ENCODE measurements at places on chromosomes 1 and 21.

GRCh38 chr1:154851392-154852177, 18.5 kb downstream of the KCNN3 start:
- no peak for DNase-seq

DNA sequence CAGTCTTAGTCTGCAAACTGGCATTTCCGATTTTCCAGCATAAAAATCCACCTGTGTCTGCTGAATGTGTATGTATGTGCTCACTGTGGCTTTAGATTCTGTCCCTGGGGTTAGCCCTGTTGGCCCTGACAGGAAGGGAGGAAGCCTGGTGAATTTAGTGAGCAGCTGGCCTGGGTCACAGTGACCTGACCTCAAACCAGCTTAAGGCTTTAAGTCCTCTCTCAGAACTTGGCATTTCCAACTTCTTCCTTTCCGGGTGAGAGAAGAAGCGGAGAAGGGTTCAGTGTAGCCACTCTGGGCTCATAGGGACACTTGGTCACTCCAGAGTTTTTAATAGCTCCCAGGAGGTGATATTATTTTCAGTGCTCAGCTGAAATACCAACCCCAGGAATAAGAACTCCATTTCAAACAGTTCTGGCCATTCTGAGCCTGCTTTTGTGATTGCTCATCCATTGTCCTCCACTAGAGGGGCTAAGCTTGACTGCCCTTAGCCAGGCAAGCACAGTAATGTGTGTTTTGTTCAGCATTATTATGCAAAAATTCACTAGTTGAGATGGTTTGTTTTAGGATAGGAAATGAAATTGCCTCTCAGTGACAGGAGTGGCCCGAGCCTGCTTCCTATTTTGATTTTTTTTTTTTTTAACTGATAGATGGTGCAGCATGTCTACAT, 2.5 kb upstream of the OLFML3 start:
- peak; percentile 45 for DNase-seq

DNA sequence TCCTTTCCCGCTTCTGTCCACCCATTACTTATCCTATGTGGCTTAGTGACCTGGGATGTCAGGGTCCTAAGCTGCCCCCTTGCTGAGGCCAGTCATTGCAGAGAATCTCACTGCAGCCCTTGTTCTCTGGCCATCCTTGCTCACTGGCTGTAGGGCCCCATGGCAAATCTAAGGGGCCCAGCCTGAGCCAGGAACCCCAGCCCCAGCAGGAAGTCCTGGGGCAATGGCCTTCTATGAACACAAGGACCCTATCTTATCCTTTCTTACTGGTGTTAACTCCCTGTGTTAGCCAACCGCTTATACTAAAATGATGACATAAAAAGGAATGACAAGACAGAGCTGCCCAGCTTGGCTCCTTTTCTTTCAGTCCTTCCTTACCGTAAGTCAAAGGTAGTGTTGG, 29.9 kb downstream of the DHCR24 start:
- DNase-seq = no peak

DNA sequence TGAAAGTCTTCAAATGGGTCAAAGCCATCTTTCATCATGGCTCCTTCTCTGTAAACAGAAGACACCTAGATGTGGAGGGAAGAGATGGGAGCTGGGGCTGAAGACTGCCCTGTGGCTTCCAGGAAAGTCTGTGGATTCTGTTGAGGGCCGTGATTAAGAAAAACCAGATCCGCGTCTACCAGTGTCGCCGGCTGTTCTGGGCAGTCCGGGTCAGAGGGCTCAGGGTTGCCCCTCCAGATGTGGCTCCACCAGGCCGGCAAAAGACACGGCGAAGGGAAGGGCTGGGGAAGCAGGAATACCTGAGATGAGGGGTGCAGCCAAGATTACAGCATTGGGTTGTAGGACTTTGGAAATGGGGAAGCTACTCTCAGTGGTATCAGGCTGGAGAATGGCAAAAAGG, 162.6 kb downstream of the RHOU start:
- no peak for DNase-seq

- DNase-seq = no peak
Measured at GRCh38 chr1:25245809-25246599, 1.2 kb downstream of the RSRP1 start.

DNA sequence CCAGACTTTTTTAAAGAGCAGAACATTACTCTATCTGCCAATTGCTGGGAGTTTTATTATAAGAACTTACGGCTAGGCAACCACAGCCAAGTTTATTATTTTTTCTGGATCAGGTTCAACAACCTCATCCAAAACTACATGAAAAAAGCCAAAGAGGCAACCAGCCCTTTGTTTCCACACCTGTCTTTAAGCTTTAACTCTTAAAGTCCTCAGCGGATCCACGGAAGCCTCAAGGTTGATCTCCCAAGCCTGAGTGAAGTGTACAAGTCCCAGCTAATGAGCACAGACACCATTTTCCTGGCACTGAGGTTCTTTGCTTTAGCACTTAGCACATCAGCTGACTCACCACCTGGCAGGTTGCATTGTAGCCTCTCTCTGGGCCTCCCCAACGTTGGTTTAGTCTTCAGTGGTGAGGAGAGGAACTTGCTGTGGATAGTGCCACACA, 143.1 kb downstream of the TGFBR3 start:
- no peak for DNase-seq

DNA sequence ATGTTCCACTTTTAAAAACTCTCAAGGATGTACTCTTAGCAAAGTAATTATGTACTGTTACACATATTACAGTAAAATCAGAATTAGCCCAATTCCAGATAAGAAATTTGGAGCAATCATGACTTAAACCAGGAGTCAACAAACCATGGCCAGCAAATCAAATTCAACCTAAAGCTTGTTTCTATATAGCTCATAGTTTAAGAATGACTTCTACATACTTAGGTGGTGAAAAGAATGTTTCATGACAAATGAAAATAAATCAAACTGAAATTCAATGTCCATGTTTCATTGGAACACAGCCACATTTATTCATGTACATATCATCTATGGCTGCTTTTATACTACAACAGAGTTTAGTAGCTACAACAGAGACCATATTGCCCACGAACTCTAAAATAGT, 35.1 kb downstream of the FRRS1 start:
- no peak for DNase-seq

Data from Caki2 (cell line).